ENCODE measurements at places on chromosomes 11 and 22. TPM values are rescaled to one million over a fixed set of nuclear protein-coding genes. Genes with fewer than 3 reads are reported as not detected.

The UPK3A gene
- total RNA-seq = not detected

The NCF4 gene
- total RNA-seq = not detected

The LRRC10B gene
- not detected for total RNA-seq

The INSC gene
- total RNA-seq = not detected

The CEP126 gene
- 4.2 TPM for total RNA-seq

The C11orf97 gene
- not detected for total RNA-seq
